Mesothelial cell of epicardium (in vitro differentiated cells): ENCODE measurements at places on chromosomes 4 and X. TPM values are rescaled to one million over a fixed set of nuclear protein-coding genes. Genes with fewer than 3 reads are reported as not detected.

- DNase-seq, result no peak
Observed at GRCh38 chrX:118627084-118627758, 100.2 kb upstream of the IL13RA1 start.

CRMP1 gene
- 14.6 to 16.5 TPM (median 15.7 TPM) in 3 replicates for total RNA-seq

- no peak for DNase-seq
Observed at GRCh38 chr4:94544811-94545210, 93.1 kb downstream of the PDLIM5 start.

DNA sequence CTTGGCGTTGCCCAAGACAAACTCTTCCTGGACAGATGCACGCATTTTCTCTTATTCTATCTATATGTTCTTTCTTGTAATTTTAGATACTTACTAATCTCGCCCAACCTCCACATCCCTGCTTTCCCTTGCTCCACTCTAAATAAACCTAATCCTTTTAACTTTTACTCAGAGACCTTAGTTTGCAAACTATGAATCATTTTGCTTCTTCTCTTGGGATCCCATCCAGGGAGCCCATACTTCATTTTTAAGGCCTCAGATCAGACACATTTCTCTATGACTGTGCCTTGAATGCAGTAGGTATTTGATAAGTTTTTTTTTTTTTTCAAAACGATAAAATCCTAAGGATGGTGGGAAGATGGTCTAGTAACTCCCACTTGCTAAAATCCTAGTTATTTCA is 353.8 kb upstream of the HAND2 start:
- DNase-seq, result no peak

- DNase-seq, result no peak
Observed at GRCh38 chrX:84479086-84479485, 23.2 kb downstream of the HDX start.

SRPX gene
- total RNA-seq, result 14.5 to 18.6 TPM (median 17.1 TPM) in 3 replicates

DNA sequence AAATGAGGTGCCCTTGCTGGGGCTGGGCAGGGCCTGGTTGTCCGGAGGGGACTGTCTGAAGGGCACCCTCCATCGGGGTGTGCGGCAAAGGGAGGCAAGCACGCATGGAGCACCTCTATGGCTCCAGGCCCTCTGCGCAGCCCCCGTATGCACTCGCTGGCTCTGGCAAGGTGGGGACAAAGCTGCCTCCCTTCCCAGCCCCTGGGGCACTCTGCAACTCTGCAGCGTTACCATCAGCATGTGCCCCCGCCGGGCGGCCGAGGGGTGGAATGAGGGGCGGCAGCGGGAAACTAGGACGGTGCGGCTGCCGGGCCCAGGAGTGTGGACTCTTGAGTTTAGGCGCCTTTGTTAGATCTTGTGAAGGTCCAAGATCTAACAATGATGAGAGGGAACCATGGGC is 26.4 kb downstream of the TRMT44 start:
- DNase-seq, result no peak
